ENCODE measurements at places on chromosomes 13 and 19.
A peak's percentile ranks its signal among the peaks of the same experiment; 100 is the strongest.

DNA sequence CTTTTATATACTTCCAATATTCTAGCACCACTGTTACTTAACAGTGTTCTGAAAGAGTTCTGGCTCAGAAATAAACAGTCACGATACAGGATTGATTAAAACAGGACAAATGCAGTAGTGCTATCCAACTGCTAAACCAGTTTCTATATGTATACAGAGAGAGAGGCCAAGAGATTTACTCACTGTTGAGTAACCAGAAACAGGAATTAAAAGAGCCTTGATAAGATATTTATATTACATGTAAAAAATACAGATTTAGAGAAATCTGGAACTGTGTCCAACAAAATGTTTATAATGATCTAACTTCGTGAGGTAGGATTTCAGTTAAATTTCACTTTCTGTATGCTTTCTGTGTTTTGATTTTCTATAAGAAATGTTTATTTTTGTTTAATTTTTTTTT is 116.6 kb downstream of the CDK8 start:
- no peak for DNase-seq

DNA sequence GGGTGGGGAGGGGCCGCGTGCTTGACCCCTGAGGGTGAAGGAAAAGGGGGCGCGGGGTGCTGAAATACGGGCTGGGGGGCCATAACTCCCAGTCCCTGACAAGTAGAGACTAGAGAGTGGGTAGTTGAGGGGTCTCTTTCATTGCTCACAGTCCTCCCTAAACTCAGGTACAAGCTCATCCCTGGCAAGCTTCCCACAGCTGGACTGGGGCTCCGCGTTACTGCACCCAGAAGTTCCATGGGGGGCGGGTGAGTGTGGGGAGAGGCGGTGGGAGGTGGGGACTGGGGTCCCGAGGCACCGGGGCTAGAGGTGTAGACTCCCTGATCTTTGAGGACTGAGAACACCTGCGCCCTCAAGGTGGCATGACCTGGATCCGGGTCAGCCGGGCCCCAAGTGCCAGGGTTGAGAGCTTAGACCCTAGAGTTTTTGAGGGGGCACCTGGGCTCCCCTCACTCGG is 1.3 kb downstream of the ETV2 start:
- no peak for DNase-seq

DNA sequence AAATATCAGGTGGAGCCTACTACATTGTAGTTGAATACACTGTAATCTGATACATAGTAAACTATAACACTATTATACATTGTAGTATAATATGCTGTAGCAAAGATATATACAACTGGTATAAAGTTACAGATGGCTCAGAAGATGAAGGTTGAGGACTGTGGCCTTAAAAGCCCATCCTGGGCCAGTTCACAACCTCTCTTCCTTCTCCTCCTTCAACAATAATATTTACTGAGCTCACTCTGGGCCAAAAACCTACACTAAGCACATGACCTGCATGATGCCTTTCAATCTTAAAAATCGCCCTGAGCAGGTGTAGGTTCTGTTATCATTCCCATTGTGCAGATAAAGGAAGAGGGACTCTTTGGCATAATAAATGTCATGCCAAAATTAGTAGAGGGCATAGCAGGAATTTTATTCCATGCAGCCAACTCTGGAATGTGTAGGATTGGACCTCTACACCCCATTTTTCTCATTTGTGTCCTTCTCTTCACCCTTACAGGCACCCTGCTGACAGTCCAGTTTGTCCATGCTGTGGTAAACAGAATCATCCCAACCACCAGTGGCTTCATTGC is 14.6 kb upstream of the SIN3B start:
- no peak for DNase-seq

DNA sequence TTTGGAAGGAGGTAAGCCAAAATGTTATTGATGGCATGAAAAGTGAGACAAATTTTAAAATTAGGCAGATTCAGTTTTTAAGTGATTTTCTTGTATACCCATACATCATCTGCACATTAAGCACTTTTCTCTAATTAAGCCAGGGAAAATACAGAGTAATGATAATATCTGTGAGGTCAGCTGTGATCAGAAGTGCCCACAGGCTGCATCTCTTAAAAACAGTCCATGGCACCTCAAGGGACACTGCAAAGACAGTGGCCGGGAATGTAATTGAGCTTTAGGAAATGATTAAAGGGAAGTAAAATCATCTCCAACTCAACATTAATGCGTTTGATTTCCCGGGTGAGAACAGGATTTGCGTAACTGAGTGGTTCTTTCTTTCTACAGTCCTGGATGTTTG is 2.0 kb downstream of the COL4A1 start:
- DNase-seq: no peak

GRCh38 chr13:55160867-55161266 is 1979.9 kb upstream of the PRR20A start:
- peak; percentile 97 for DNase-seq

DNA sequence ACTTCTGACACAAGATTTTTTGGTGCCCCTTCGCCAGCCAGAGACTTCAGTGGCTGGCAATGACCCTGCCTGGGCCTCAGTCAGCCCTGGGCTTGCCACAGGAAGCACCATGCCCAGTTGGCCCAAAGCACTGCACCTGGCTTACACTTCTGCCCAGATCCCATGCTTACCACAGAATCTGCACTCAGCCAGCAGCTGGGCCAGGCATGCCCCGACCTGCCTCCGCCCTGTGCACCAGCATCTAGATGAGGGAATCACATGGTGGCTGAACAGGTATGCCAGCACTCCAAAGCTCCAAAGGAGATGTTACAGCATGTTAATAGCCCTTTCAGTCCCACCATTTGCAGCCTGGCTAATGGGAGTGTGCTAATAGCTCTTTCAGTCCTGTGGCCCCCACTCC is 690.9 kb downstream of the SLITRK6 start:
- DNase-seq: no peak

DNA sequence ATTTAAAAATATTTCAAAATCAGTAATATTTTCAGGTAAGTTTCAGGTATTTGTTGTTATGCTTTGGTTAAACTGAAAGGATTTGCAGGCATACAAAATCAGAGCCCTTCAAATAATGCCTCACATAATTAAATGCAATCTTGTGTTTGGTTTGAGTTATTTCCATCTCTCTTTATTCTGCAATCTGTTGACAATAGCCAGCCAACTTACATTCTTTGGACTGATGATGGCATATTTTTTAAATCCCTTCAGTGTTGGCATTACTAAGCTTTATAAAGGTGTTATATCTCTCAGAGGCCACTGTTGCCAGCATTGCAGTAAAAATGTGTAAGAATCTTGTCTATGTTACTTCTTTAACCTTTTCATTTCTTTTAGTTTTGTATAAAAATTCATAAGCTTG is 257.2 kb upstream of the RFC3 start:
- DNase-seq: no peak

DNA sequence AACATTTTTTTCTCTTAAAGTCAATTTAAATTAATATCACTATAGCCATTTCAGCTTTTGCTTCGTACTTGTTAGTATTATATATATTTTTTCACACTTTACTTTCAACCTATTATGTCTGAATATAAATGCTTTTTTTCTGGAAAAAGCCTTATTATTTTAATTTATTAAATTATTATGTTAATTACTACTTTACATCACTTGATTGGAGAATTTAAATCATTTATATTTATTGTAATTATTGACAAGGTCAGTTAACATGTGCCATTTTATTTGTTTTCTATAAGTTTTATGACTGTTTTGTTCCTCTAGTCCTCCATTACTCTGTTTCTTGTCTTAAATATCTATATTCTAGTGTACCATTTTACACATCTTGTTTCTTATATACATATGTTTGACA is 1333.4 kb upstream of the MIR17HG start:
- no peak for DNase-seq

DNA sequence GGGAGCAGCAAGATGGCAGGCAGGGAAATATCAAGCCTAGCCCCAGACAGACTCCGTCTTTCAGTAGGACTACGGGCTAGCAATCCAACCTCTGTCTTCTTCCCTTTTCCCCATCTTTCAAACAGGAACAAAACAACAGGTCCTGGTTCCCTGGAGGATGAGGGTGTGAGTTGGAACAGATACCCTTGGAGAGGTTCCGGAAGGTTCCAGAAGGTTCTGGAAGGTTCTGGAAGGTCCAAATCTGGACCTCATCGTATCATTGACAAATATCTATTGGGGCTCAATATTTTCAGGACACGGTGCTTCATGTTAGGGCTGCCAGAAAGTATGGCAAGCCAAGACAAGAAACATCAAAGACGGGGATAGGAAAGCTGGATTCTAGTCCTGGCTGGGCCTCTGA is 28.5 kb upstream of the FEM1A start:
- no peak for DNase-seq

DNA sequence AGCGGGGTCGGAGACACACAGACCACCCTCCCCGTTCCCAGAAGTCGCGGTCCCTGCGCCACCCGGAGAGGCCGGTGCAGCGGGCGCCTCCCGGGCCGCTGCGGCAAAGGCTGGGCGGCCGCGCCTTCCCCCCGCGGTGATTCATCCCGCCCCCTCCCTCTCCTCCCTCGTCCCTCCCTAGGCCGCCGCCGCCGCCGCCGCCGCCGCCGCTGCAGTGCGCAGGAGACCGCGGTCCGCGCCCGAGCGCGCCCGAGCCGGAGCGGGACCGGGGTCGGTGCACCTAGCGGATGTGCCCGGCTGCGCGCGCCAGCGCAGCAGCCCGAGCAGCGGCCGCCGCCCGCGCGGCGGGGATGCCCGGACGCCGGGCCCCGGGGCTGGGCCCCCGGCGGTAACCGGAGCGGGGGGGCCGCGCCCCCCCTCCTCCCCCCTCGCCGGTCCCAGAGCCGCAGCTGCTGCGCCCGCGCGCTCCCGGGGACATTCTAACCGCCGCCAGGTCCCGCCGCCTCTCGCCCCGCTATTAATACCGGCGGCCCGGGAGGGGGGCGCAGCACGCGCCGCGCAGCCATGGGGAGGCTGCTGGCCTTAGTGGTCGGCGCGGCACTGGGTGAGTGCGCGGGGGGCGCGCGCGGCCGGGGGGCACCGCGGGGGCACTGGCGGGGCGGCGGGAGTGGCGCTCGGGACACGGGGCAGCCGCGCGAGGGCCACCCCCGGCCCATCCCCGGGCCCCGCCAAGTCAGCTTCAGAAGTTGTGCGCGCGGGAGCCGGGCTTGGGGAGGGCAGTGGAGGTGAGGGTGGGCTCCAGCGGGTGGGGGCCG is at the start of gene SCN1B:
Gene SCN1B, plus strand, starts transcription at position 214 of the 815 bp plus-strand sequence. Its CDS starts 351 bp downstream, at position 565.
- DNase-seq: peak; percentile 38

DNA sequence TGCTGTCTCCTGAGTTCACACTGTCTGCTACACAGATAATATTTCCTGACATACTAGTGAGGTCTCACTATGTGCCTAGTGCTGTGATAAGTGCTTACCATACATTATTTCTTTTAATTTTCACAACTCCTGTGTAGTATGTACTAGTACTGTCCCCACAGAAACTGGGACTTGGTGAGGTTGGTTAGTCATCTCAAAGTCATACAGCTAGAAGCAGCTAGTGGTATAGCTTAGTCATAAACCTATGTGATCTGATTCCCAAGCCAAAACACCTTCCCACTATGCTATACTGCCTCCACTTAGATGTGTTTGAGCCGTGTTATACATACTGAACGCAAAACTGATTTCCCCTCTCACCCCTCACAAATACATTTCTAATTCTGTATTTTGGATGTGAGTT is 10.5 kb downstream of the MTMR6 start:
- DNase-seq: no peak

DNA sequence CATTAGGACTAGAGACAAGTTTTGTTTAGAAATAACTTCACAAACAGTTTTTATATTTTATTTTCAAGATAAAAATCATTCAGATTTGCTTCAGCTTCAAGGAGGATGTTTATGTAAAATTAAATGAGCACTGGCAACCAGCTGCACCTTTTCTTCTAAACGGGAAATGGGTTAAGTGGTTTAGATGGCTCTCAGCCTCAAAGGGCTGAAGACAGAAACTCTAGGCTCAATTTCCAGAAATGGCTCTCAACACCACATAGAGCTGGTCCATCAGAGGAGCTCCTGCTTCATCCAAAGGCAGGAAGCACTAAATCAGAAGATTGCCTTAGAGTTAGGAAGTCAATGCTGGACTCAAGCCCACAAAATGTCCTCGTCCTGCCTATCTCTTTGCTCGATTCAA is 74.7 kb downstream of the ZNF429 start:
- no peak for DNase-seq

GRCh38 chr19:17333611-17334413 is 843 bp downstream of the ANO8 start:
- DNase-seq: no peak

GRCh38 chr13:95181586-95181985 is 119.7 kb downstream of the ABCC4 start:
- no peak for DNase-seq

- DNase-seq: no peak
These were observed 12.0 kb downstream of the CD37 start for GRCh38 chr19:49347191-49347590.

GRCh38 chr19:14006766-14007562 is 844 bp upstream of the RFX1 start:
- DNase-seq: peak; percentile 94
